ENCODE measurements at places on chromosomes 12 and 14.

DNA sequence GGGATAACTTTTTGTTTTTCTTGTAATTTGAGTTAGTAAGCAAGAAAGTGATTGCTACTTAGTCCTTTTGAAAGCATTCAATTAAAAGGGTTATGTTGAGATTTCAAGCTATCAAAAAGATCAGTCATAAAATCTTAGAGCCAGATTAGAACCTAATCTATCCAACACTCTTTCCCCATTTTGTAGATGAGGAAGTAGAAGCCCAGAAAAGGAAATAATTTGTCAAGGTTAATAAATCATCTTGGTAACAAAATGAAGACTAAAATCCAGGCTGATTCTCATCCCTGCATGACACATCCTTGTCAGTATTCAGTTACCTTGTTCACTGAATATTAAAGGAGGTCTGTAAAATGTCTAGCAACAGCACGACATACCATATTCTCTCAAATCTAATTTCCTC is 26.5 kb downstream of the PPP1R13B start:
- DNase-seq: no peak

DNA sequence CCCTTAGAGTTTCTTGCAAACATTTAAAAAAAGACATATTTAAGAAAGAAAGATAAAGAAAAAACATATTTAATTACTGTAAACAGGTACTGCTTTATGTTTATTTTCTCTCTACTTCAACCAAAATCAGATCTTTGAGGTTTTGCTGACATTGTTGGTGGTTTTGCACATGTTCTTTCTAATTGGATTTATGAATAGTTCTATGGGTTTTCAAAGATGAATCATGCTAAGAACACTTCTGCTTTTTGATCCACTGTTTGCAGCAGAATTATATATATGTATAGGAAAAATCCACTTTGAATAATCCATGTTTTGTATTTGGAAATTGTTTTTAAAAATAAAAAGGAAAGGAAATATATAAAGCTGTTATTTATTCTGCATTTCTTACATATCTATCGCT is 78.4 kb downstream of the FRMD6 start:
- no peak for DNase-seq

- no peak for DNase-seq
These were observed 7.5 kb downstream of the NTF3 start for GRCh38 chr12:5439371-5439771.

DNA sequence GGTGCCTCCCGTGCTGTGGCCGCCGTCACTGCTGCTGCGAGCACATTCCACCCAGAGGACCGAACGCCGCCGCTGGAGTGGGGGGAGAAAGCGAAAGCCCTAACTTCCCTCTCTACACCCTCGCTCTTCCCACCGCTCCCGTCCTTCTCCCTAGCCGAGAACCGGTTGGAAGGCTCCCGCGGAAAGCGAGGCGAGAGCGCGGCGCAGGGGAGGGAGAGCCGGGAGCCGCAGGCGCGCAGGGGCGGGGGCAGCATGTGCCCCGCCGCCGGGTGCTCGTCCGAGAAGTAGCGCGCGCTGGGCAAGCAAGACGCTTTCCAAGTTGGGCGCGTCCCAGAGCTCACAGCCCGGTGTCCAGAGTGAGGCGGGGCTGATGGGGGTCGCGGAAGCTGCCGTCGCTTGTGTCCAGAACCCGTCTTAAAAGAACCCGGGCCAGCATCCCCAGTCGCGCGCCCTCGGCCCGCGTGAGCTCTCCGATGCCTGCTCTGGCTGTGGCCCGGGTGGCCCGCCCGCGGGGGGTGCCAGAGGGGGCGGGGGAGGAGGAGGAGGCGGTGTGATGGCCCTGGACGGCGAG is at the start of gene TRHDE:
Gene TRHDE (plus strand): TSS at position 280 of the 571 bp plus-strand sequence. CDS start 274 bp downstream, at position 554.
- no peak for DNase-seq

DNA sequence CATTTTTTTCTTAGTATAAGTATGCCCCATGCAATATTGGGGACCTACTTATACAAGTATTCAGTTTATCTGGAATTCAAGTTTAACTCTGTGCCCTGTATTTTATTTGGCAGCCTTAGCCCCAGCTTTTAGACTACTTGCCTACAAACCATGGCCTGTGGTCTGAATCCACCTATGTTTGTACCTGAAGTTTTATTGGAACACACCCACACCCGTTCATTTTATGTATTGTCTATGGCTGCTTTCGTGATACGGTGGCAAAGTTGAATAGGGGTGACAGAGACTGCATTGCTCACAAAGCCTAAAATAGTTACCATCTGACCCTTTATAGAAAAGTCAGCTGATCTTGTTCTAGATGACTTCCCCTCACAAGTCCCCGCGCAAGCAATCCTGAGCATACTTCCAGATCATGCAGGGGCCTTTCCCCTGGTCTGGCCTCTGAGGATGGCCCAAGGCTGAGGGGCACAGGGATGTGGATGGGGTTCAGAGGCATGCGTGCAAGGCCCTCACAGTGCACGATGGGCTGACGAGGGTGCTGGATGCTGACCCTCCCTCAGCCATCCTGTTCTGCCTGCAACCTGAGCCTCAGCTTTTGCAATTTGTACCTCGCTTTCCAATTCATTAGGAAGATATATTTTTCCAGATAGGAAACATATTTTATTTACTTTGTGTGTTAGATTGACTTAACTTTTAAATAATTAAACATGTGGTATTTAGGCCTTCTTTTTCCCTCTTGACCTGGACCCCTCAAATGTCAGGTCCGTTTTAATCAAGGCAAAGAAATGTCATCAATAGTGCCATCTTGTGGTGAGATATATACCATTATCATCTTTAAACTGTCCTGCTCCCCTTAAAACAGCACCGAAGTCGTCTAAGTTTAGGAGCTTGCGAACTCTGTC is 527.3 kb upstream of the CCDC196 start:
- no peak for DNase-seq

GRCh38 chr14:58969951-58970751 is 218.3 kb upstream of the DAAM1 start:
- DNase-seq: no peak

DNA sequence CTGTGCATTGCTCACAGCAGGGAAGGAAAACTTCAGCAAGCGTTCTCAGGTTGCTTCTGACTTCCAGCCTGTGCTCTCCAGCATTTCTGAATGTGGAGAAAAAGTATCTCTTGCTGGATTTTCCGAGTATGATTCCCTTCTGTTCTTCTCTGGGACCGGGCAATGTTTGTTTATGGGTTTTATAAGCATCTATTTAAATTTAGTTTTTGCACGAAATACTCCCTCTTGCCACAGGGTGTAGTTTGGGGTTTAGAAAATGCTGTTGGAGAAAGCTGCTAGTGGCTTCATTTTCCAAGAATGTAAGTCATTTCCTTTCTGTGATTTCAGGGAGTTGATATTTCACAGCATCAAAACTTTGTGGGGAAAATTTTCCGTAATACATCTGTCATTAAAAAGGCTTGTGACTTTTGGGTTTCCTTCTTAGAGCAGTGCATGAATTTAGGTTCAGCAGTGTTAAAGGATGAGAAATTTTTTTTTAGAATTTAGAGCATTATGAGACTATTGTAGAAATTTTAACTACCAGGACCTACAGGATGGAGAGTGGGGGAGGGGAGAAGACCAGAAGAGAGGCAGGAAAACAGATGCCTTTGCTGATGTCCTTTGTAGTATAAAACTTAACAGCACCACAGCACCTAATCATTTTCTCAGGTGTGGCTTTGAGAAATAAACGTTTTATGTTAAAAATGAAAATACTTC is 1.5 kb downstream of the FRMD6 start:
- no peak for DNase-seq

DNA sequence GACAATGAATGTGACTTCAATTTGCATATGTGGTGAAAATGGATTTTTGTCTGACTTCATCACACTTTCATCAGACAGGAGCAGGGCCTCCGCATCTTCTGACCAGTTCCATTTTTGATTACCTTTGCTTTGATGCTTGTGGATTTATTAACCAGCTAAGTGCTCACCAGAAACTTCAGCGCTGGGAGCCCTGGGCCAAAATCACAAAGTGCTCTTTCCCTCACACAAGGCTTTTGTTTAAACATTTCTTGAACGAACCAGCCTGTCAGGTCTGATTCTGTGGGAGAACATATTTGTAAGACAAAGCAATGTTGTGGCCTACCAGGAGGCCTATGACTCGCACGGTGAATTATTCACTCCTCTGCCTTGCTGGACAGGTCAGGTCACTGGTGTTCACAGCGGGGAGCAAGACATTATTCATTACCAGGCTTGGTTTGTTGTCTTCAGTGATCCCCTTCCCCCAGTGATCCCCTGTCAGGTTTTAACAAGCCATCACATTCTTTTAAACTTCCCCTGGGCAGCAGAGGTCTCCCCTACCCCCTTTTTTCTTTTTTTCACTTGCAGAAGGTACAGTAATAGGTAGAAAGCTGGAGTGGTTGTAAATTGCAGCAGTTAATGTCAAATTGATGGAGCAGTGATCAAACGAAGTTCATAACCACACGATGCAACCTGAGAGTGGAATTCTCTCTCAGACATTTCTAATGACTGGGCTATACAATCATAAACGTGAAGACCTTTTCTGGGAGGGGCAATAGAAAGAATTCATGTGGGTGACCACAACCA is 167.5 kb upstream of the PRICKLE1 start:
- no peak for DNase-seq
